Activated CD4-positive, CD25-positive, alpha-beta regulatory T cell treated with anti-CD3 and anti-CD28 coated beads, Interleukin-2, amount 50 U/mL, for 16 hours (primary cell): ENCODE measurements at places on chromosomes 2 and 18.

DNA sequence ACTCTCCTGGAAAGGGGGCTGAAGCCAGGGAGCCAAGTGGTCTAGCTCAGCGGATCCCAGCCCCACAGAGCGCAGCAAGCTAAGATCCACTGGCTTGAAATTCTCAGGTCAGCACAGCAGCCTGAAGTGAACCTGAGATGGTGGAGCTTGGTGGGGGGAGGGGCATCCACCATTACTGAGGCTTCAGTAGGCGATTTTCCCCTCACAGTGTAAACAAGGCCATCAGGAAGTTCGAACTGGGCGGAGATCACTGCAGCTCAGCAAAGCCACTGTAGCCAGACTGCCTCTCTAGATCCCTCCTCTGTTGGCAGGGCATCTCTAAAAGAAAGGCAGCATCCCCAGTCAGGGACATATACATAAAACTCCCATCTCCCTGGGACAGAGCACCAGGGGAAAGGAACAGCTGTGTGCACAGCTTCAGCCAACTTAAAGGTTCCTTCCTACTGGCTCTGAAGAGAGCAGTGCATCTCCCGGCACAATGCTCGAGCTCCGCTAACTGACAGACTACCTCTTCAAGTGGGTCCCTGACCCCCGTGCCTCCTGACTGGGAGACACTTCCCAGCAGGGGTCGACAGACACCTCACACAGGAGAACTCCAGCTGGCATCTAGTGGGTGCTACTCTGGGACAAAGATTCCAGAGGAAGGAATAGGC is 282.3 kb upstream of the EPC2 start:
- DNase-seq: no peak

- DNase-seq: no peak
Measured at GRCh38 chr2:8376603-8377410, 305.0 kb upstream of the ID2 start.

- DNase-seq: no peak
Measured at GRCh38 chr2:54166121-54166773, 50.8 kb downstream of the ACYP2 start.

GRCh38 chr18:77110936-77111335 is 21.6 kb downstream of the MBP start:
- DNase-seq: no peak

GRCh38 chr18:47151439-47151838 is 1.1 kb upstream of the HDHD2 start:
- DNase-seq: no peak

- no peak for DNase-seq
Measured at GRCh38 chr18:51013259-51013658, 16.8 kb upstream of the SMAD4 start.

DNA sequence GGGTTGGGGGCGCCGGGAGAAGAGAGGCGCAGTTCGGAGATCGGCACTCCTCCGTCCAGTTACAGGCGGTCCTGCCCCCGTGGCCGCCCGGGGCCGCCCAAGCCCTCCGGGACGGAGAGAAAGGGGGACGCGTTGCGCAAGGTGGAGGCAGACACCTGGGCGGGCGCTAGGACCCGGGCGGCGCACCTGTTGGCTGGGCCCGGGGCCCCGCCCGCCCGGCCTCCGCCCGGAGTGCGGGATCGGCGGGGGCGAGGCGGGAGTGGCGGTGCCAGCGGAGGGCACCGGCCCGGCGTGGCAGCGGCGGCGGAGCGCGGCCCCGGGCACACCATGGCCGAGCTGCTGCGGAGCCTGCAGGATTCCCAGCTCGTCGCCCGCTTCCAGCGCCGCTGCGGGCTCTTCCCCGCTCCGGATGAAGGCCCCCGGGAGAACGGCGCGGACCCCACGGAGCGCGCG is at the start of gene SGPP2:
SGPP2 (plus strand) TSS at position 268 of the 453 bp plus-strand sequence; CDS start at position 328, 60 bp downstream.
- no peak for DNase-seq

- DNase-seq: no peak
Measured at GRCh38 chr18:40860189-40860588, 1094.8 kb upstream of the PIK3C3 start.

GRCh38 chr18:63342206-63342605 is 22.6 kb upstream of the BCL2 start:
- DNase-seq: no peak

- no peak for DNase-seq
Measured at GRCh38 chr18:49886891-49887764, 73.8 kb upstream of the ACAA2 start.

GRCh38 chr18:42780171-42780570 is 335.3 kb downstream of the RIT2 start:
- no peak for DNase-seq

DNA sequence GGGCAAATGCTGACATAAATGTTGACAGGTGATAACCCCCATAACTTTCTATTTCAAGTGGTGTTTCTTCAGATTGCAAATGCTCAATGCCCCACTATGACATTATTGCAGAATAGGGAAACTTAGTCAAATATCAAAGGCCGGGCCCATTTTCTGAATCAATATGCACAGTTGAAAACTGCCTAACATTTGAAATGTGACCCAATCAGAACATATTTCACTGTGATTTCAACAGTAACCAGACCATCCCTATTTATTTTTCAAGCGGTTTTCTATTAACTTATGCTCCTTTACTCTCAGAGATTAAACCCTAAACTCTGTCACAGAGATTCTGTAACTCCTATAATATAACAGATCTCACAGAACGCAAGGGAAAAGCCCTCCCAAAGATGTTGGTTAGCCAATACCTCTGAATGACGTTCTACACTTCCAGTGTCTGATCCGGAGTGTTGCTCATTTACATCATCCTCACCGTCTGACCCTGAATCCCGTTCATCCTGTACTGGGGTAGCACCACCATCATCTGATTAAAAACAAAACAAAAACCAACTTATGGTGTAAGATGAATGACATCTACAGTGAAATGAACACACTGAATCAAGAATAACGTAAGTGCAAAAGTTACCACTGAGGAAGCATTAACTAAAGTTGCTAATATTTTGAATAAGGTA is 2.9 kb downstream of the IWS1 start:
- no peak for DNase-seq

DNA sequence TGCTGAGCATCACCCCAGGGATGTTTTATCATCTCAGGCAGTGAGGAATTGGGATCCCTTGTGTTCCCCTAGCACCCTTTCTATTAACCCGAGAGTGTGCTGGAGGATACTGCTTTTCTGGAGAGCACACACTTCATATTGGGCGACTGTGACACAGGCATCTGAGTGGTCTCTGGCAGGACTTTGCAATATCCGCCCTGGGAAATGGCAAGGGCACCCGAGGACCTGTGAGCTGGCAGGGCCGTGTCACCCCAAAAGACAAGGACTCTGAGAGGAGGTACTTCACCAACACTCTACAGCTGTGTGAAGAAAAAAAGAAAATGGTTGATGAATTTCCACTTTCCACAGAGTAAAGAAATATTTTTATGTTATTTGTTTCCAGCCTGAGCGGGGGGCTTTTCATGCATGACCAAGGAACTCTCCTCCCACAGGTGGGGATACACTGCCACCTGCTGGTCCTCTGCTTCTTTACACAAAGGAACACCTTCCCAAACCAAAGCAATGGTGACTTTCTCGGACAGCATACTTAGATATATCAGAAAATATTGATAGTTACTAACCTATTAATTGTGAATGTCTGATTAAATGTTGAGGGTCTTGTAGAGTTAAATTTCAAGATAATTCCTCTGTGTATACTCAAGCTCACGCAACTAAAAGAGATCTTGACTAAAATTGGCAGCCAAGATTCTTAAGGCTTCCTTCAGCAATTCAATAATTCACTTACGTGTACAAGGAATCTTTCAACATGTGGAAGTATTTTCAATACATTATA is 45.9 kb upstream of the REG3G start:
- no peak for DNase-seq

GRCh38 chr2:21117688-21118087 is 6.1 kb upstream of the TDRD15 start:
- DNase-seq: no peak

DNA sequence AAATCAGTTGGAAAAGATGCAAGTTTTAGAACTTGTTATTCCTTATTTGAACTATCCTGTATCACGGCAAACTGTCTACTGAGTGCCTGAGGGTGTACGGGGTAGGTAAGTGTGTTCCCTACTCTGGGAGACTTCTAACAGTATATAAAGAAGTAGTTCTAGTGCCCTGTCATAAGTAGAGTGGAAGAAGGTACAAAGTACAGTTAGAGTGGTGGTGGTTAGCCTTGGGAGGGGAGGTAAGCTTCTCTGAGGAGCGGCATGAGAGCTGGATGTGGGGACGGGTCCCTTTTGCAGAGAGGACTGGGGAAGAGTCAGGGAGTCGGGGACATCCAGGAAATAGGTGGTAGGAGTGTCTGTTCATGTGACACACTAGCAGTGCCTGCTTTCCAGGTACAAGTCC is 48.5 kb downstream of the DGKD start:
- no peak for DNase-seq

GRCh38 chr2:61534926-61535325 is 3.2 kb downstream of the XPO1 start:
- no peak for DNase-seq

- no peak for DNase-seq
Measured at GRCh38 chr2:86044614-86045013, 61.1 kb downstream of the POLR1A start.

DNA sequence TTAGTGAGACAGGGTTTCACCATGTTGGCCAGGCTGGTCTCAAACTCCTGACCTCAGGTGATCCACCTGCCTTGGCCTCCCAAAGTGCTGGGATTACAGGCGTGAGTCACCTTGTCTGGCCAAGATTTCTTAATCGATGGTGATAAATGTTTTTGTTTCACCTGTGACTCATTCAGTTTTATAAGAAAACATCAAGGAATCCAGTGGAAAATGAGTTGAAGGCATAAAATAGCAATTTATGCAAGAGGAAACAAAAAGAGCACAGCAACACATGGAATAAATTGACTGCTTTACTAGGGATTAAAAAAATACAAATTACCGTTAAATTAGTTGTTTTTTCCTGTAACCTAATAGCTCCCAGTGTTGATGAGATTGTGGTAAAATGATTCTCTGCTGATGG is 80.2 kb downstream of the CDK15 start:
- no peak for DNase-seq

DNA sequence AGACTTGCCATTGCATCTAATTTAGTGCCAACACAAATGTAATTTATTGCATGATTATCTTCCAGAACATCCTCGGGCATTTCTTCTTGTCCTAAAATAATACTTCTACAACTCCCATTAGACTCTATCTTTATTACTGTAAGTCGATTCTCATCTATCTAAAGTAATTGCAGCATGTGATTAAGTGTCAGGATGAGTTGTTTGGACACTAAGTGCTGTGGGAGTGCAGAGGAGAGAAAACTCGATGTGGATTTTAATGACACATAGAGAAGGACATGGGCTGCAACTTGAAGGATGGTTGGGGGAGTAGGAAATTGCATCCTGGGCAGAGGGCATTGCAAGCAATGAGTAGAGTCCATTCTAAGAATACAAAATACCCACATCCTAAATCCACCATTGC is 33.5 kb downstream of the STAT4 start:
- DNase-seq: no peak

DNA sequence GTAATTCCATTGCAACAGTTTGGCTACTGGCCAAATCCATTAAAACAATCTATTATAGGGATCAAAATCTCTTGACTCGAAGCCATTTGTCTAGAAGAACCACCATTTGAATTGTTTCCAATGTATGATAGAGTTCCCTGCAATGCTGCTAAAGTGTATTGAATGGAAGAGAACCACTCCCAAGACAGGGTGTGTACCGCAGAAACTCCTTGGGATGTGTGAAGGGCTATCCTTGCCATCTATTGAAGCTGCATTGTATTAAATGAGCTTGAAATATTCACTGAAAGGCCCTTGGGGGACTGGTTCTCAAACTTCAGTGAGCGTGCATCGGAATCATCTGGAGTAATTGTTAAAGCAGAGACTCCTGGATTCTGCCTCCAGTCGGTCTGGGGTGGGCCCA is 260.4 kb upstream of the MEIS1 start:
- no peak for DNase-seq

GRCh38 chr2:179141206-179141605 is 91.3 kb upstream of the CCDC141 start:
- no peak for DNase-seq

GRCh38 chr2:160194351-160194750 is 5.7 kb downstream of the ITGB6 start:
- DNase-seq: no peak

DNA sequence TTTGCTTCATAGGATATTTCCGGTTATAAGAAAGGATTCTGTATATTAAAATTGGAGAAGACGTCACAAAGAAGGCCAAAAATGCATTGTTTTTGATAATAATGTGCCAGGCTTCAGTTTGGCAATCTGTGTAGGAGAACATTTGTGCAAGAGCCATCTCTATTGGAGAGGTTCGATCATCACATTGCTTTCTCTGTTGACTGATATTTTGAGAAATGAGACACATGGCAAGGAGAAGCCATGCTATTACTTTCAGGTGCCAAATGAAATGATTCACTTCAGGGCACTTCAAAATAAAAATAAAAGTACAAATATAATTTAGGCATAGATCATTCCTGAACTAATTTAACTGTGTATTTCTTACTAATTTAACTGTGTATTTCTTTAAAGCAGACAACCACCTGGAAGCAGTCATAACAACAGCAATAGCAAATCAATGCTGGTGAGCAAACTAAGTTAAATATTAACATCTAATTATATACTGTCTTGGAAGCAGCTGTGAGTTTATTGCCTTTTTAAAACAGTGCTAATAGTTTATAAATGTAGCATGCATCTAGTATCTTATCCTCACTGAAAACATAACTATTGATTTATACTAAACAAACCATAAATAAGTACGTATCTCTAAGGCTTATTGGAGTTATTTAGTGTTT is 50.2 kb upstream of the CHST9 start:
- no peak for DNase-seq

DNA sequence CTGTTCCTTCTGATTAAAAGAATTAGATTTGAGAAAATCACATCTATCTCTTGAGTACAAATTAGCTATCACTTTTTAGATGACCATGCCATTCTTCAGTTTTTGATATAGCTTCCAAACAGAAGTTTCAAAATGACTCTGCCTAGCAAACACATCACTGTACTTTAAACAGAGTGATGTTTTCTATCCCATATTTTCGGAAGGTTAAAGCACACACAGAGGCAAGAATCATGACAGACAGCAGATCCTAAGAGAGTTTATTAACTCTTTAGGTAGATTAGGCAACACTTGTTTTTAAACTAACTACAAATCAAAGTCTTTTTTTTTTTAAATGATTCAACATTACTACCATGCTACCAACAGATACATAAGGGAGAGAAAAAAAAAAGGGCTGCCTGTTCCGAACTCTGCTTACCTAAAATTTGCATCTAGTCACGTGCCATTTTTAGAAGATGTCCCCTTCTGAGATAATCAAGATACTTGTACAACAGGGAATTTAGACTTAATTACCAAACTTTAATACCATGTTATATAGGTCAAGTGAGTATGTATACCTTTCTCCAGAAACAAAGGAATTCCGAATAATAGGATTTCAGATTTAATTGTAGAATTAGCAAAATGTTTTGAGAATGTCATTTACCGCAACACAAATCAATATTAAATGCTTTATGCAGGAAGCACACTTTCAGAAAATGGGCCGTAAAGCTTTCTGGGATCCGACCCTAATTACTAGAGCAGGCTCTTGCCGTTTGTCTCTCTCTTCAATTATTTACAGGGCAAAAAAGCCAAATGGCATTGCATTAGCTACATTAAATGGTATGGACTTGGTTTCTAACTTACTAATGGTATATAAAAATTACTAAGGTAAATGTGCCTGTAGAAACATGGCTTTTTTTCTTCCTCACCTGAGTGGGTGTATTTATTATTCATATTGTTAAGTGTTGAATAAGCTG is 2.6 kb downstream of the RBMS1 start:
- no peak for DNase-seq
